ENCODE measurements at places on chromosomes 3 and 15.

GRCh38 chr3:113276751-113277080 is 65.4 kb downstream of the BOC start:
- no peak for DNase-seq

DNA sequence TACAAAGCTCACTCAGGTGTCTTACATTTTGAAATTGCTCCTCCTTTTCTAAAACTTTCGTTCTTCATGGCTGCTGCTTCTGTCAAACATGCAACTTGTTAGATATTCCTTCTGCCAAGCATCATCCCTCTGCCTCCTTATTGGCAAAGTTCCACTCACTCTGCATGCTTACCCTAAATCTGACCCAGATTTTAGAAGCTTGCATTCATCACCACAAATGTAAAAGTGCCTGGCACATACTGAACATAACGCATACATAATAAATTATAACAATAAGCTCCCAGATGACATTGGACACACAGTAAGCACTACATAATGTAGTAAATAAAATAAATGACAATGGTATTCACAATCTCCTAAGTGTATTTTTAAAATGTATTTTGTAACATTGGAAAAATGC is 107.4 kb downstream of the LMLN start:
- DNase-seq, result no peak

DNA sequence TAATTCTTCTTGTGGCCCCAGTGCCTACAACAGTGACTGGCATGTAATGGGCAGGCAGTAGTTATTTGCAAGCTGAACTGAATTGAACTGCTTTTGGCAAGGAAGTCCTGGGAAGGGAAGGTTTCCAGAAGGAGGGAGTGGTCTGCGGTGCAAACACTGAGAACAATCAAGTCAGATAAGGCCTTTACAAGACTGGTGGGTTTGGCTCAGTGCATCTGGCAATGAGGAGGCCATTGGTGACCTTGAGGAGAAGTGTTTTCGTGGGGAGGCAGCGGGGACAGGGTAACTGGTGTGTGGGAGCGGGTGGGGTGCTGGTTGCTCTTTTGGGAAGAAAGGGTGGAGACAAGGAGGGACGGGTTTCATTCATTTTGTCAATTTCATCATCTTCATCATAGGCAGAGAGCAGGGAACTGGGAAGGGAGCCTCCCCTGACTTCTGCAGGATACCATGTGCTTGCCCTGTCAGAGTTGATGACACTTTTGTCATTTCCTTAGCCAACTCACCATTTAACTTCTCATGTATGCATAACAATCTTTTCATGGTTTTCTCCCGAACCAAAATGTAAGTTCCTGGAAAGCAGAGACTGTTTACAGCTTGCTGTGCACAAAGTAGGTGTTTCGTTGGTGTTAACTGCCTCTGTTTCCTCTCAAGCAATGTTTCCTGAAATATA is 8.4 kb upstream of the EHD4 start:
- no peak for DNase-seq

- DNase-seq, result no peak
Measured at GRCh38 chr3:65597952-65598413, 440.7 kb downstream of the MAGI1 start.

DNA sequence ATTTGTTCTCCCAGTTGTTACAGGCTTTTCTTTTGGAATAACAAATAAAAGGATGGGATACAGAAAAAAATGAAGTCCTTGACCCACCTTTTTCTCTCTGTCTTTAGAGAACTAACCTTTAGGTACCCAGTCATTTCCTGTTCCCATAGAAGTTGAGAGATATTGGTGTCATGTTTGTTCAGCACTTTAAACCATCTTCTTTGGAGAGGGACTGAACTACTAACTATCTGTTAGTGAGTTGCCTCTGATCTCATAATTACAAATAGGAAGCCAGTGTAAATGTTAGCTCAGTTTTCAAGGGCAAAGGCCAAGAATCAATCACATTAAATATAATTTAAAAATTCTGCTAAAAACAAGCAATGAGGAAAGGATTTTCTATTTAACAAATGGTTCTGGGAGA is 72.9 kb upstream of the DCBLD2 start:
- DNase-seq, result no peak

- no peak for DNase-seq
Measured at GRCh38 chr3:143668924-143669790, 179.1 kb downstream of the SLC9A9 start.

DNA sequence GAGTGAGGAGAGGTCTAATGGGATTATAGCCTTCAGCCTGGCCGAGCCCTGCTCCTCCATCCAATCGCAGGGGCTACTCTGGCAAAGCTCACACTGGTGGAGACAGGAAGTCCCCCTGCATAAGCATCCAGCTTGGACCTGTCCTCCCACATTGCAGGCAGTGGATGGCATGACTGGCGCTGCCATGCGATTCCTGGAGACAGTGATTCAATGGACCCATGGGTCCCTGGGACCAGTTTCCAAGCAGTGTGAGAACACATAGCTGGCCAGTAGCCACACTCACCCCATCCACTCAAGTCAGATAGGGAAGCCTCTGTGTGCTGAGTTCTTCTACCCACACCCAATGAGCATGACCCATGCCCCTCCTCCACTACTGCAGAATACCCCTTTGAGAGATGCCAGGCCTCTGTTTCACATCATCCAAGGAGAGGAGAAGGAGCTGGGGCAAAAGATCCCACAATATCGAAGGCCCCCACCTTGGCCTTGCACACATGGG is 18.1 kb upstream of the POC1A start:
- no peak for DNase-seq
